ENCODE measurements at places on chromosomes 16 and 17.

- no peak for DNase-seq
Observed at GRCh38 chr17:1365445-1366039, 34.5 kb downstream of the YWHAE start.

GRCh38 chr16:84302111-84302954 is 7.7 kb downstream of the WFDC1 start:
- DNase-seq = no peak

GRCh38 chr17:22142091-22142490 is 449.8 kb downstream of the KCNJ18 start:
- DNase-seq = no peak

DNA sequence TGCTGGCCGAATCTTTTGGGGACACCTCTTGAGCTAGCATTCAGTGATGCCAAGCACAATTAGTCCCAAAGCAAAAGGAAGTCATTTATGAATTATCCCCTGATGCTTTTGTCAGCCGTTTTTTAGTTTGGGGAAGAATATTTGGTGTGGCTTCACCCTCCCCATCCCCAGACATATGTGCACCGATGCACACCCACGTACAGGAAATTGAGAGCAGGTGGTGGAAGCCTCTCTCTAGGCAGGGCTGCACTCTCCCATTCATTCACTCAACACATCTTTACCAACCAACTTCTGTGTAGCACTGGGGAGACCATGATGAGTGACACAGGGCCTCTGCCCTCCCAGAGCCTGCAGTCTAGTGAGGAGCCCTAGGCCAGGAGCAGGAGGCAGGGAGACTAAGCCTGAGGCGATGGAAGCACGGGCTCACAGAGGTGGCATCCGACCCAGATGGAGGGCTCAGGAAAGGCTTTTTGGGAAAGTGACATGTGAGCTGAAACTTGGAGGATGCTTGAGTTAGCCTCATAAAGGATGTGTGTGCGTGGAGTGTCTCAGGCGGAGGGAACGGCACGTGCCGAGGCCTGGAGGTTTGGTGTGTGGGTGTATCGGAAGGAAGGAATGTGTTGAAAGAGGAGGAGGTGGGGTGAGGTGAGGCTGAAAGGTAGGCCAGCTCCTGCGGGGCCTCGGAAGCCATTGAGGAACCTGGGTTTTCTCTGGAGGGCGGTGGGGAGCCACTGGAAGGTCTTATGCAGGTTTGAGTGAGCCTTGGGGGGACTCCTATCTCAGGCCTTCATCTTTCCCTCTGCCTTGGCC is 43.8 kb downstream of the PSME3IP1 start:
- no peak for DNase-seq

DNA sequence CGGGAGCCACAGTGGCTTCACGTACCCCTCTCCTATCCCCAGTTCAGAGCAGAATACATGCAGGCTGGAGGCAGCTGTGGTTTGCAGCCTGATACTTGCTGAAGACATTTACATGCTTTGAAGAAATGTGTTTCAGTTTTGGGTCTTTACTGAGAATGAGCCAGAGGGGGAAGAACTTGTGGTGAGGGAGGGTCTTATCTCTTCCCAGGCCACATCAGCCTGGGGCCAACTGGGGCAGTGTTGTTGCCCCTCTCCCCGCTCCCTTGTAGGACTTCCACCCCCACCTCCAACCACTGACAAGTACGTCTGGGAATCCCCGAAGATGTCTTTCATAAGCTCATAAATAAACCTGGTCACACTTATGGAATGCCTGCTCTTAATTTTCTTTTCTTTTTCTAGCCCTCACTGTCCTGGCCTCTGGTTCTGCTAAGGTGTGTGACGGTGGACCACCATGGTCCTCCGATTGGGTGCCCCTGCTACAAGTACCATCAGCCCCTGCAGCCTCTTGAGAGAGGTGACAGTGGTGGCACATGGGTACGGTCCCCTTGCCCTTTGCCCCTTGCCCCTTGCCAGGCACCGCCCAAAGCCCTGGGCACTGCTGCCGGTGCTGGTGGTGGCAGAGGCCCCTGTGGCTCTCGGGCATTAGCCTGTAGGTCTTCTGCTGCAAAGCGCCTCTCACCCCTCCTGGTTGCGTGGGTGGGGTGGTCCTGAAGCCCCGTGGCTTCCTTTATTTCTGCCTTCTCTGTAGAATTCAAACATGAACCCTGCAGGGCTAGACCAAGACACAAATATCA is 144.8 kb upstream of the RPH3AL start:
- DNase-seq = no peak

- no peak for DNase-seq
Observed at GRCh38 chr16:11587643-11588247, 1.0 kb upstream of the LITAF start.

GRCh38 chr17:7886227-7887037 is 2.2 kb upstream of the CHD3 start:
- DNase-seq = no peak

DNA sequence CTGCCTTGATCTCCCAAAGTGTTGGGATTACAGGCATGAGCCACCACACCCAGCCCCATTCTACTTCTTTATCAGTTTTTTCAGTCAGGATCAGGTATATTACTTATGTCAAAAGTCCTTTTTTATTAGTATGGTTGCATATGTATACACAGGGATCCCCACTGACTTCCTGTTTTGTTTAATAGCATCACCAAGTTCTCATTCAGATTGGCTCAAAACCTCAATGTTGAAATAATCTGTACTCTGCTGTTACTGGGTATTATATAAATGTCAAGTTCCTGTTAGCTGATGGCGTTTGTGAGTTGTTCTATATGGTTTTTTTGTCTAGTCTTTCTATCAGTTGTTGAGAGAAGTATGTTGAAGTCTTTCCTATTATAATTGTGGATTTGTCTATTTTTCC is 168.5 kb downstream of the BCAS3 start:
- DNase-seq = no peak
